ENCODE measurements at places on chromosomes 5 and 9. TPM values are rescaled to one million over a fixed set of nuclear protein-coding genes. Genes with fewer than 3 reads are reported as not detected.

Gene CDKN2B
- 9.8 TPM for total RNA-seq

DNA sequence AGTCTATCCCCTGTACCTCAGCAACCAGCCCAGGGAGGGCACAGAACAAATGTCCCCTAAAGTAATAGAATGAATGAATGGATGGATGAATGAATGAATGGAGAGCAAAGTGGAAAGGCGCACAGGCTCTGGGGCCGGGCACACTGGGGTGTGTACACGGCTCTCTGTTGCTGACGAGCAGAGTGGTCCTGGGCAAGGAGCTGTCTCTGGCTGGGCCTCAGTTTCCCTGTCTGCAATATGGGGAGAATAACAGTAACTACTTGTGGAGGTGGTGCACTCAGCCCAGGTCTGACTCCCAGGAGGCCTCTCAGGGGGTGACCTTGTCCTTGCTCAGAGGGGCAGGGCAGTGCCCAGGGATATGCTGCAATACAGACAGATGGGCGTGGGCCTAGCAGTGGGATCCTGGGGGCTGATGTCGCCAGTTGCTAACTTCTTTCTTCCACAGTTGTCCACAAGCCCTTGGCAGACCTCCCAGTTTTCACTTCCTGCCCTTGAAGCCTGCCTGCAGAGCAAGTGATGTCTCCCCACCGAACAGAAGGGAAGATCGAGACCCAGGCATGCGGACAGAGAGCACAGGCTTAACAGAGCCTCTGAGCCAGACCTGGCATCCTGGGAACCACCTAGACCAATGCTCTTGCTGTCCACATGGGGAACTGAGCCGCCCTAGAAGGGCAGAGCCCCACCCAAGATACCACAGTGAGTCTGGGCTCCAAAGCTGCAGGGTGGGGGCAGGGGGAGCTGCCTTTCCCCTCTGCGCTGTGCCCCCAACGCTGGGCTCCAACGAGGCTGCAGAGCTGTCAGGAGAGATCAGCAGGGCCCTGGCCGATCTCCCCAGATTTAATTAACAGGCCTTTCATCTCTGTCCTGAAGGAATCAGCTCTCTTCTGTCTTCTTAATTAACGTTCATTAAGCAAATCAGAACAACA, 13.6 kb upstream of the LAMC3 start:
- no peak for DNase-seq

- DNase-seq, result peak; percentile 56
Observed at GRCh38 chr5:99032234-99033013, 103.6 kb upstream of the CHD1 start.

Gene TMEM252
- total RNA-seq, result not detected

Gene FST
- total RNA-seq, result 0.34 TPM

DNA sequence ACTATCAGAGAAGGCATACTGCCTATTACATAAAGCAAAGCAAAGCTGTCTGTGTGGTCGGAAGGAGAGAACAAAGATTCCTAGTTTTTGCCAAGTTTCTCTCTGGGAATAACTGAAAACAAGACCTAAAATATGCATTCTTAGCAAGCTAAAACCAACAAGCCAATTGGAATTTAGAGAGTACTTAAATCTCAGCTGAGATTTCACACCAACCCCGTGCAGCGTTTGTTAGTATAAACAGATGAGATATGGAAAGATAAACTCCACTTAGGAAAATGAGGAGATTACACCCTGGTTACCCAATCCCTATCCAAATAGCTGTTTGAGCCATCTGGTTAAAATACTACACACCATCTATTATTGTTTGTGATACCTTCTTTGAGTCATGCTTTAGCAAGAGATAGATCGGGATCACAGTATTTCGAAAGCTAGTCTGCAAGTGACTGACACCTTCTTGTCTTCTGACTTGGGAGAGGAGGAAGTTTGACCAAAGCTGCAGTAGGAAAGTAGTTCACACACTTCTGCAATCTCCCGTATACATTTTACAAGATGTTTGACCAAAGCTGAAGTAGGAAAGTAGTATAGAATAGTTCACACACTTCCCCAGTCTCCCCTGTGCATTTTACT, 18.2 kb downstream of the FAF2 start:
- DNase-seq, result no peak

GRCh38 chr9:86217076-86217755, 42.2 kb downstream of the C9orf153 start:
- no peak for DNase-seq

GRCh38 chr5:168747987-168748777, 169.0 kb upstream of the PANK3 start:
- DNase-seq, result peak; percentile 48

- no peak for DNase-seq
Observed at GRCh38 chr5:115231598-115231997, 31.1 kb downstream of the PGGT1B start.

DNA sequence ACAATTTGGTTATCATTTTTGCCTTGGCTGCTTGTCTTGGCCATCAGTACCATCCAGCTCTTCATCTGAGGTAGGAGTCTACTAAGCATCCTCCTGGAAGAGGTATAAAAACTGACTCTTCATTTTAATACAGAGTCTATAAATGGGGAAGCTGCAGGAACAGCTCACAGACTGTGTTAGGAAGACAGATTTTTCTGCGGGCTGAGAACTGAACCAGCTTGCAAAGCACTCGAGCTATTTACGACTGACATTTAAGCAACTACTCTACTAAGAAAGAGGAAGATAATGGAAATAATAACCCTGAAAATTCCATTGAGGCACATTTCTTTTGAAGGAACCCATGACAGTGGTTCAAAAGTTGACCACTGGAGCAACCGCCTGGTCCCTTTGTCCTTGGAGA, 314.5 kb upstream of the RFX3 start:
- DNase-seq, result no peak

DNA sequence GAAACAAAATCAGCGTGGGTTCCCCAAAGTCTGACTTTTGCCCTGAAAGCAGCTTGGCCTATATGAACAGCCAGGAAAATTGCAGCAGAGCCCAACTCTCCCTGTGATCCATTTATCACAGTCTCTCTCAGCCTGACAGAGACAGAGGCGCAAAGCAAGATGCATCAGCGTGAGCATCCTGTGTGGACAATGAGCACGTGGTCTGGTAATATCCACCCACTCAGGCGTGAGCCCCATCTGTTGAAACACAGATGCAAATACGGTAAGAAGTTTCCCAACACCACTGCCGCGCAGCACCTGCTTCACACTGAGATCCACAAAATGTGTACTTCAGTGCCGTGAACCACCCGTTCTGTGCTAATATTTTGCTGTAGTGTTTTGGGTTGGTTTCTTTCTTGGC, 114.6 kb downstream of the MRPL36 start:
- no peak for DNase-seq

GRCh38 chr9:108811944-108812343, 43.8 kb downstream of the ACTL7B start:
- no peak for DNase-seq

Gene CA9
- total RNA-seq, result 8.5 TPM

DNA sequence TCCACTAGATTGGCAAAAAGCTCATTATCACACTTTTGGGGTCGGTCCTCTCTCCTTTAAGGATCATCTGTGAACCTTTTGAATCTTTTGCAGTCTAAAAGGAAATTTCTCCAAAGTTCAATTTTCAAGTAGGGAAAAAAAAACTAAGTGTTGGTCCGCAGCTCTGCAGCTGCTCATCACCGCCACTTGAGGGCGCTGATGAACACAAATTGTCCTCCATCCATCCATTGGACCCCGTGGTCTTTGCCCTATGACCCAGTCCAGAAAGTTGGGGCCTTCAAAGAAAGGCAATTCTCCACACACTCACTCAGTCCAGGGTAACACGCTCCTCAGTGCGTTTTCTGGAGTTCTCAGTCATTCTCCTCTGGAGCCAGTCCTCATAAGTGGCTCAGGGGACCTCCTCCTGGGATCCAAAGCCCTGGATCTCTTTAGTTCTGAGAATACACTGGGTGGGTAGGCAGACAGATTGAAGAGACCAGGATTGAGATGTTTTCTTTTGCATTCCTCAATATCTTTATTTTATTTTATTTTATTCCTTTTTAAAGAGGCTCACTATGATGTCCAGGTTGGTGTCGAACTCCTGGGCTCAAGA, 63.6 kb upstream of the SLC28A3 start:
- DNase-seq, result peak; percentile 8

- DNase-seq, result no peak
Observed at GRCh38 chr5:90994796-90995195, 388.3 kb downstream of the ARRDC3 start.

Gene PTGER4
- total RNA-seq, result 3.0 TPM

All from HCT116 (cell line).